ENCODE measurements at places on chromosomes 4 and X. TPM values are rescaled to one million over a fixed set of nuclear protein-coding genes. Genes with fewer than 3 reads are reported as not detected.

GRCh38 chr4:38153387-38153760, 193.2 kb downstream of the PTTG2 start:
- no peak for DNase-seq

GRCh38 chr4:44726038-44726871, at the start of gene GNPDA2:
Gene GNPDA2 (minus strand): TSS chr4:44726556. CDS start chr4:44722207, 4,349 bp downstream.
- peak; percentile 91 for DNase-seq

GRCh38 chr4:145912376-145912775, 26.2 kb downstream of the ZNF827 start:
- no peak for DNase-seq

DNA sequence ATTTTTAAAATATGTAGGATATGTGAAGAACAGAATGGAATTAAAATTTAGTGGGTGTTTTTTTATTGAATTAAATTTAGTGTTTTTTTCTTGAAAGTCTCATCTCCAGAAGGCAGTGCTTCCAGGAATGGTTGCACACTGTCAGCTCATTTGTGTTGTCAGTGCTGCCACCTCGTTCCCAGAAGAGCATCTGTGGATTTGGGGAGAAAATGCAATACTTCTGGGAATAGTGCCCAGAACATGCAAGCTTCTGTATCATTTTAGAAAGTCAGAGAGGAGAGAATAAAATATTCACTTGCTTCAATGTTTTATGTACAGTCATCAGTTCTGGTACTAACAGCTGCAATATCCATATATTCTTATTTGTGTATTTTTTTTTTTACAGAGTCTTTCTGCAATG, 608.8 kb downstream of the PCDH7 start:
- DNase-seq, result no peak

DNA sequence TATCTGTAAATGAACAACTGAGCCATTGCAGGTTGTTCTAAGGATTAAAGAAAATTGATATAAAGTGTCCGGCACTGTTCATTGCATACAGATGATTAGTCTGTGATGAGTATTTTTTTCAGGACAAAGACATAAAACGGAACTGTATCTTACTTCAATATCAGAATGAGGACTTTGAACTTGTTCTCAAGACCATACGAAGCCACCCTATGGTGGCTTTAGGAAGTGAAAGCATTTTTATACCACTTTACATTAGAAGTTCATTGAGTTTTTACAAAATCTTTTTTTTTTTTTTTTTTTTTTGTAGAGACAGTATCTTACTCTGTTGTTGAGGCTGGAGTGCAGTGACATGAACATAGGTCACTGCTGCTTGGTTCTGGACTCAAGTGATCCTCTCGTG, 45.2 kb upstream of the TRIM2 start:
- no peak for DNase-seq

DNA sequence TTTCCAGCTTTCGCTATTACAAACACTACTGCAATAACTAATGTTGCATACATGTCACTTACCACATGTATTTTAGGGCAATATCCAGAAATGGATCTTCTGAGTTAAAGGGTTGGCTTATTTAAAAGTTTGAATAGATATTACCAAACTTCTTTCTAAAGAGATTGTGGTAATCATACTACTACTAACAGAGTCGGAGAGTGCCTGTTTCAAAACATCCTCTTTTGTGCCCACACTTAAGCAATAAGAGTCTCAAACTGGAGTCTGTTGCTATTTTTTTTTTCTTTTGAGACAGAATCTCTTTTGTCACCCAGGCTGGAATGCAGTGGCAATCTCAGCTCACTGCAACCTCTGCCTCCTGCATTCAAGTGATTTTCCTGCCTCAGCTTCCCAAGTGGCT, 35.8 kb downstream of the FGFBP1 start:
- no peak for DNase-seq

- no peak for DNase-seq
Observed at GRCh38 chr4:100590325-100590724, 72.5 kb upstream of the EMCN start.

GRCh38 chr4:60296386-60296785, 903.7 kb upstream of the ADGRL3 start:
- DNase-seq, result no peak

GRCh38 chrX:78653118-78653822, 5.9 kb downstream of the RTL3 start:
- peak; percentile 23 for DNase-seq

- no peak for DNase-seq
Observed at GRCh38 chrX:137988470-137988869, 422.5 kb downstream of the ZIC3 start.

DNA sequence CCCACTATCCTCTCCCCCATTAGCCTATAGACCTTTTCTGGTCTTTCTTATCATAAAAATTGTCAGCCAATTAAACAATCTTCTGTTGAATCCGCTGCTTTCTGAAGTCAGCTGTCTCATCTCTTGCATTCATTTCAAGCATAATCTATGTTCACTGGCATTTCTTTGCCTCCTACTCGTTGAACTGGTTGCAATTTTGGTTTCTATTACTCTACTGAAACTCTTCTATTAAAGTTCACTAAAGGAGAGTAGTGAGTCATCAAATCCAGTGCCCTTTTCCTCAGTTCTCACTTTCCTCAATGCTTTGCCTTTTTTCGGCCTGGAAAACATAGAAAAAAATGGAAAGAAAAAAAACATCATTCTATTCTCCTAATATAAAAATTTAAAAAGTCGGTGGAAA, 23.9 kb upstream of the CXCL13 start:
- DNase-seq, result no peak

DNA sequence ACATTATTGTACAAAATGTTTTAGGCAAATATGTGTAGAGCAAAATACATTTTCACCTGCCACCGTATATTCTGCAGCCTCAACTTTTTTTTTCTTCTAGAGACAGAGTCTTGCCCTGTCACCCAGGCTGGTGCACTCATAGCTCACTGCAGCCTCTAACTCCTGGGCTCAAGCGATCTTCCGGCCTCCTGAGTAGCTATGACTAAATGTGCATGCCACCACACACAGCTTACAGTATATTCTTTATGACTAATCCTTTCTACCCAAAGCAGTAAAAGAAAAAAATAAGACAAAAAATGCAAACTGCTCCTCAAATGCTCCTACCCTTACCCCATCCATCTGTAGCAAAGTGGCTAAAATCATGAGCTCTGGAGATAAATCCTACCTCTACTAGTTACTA, 426.3 kb downstream of the KCNIP4 start:
- no peak for DNase-seq

GRCh38 chrX:19072372-19072771, 49.9 kb downstream of the ADGRG2 start:
- no peak for DNase-seq

DNA sequence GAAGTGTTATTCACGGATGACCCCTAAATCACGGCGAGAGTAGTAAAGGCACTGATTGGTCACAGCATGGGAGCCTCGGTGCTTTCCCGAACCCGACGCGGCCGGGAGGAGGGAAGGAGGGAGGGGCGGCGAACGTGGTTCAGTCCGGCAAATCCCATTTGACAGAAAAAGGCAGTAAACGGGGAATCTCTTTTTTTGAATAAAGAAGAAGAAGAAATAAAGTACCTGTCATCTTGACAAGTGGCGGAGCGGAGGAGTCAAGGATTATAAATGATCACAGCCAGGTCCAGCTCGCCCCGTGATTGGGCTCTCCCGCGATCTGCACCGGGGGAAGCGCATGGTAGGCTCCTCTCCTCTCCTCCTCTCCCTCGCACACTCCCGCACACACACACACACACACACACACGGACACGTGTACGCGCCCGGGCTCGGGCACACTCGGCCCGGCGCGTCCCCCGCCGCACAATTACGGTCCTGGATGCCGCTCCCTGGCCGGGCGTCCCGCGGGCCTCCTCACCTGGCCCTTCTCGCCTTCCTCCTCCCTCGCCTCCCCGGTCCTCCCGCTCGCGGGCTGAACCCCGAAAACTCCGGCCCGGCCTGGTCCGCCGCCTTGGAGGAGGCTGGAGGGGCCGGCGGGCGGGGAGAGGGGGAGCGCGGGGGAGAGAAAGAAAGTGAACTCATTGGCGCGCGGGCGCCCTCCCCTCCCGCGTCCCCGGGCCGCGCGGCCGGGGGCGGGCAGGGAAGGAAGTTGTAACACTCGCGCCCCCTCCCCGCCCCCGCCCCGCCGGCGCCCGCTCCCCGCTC, 99.2 kb upstream of the TENM3 start:
- no peak for DNase-seq

DNA sequence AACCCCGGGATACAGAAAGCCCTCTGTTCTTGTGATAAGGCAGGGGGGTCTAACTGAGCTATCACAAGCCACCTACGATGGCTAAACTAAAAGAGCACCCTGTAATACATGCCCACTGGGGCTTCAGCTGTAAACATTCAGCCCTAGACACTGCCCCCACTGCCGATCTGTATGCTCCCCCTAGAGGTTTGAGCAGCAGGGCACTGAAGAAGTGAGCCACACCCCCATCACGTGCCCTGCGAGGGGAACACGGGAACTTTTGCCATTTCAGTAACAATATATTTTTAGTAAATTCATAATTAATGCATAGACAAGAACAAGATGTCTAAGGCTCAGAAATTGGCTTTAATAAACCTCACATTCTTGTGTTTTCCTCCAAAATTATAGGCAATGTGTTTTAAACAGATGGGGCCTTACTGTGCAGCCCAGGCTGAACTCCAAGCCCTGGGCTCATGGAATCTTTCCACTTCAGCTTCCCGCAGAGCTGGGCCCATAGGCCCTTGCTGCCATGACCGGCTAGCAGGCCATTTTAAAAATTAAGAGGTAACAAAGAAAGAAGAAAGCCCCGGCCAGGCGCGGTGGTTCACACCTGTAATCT, 235.3 kb upstream of the SFRP2 start:
- DNase-seq, result no peak

DNA sequence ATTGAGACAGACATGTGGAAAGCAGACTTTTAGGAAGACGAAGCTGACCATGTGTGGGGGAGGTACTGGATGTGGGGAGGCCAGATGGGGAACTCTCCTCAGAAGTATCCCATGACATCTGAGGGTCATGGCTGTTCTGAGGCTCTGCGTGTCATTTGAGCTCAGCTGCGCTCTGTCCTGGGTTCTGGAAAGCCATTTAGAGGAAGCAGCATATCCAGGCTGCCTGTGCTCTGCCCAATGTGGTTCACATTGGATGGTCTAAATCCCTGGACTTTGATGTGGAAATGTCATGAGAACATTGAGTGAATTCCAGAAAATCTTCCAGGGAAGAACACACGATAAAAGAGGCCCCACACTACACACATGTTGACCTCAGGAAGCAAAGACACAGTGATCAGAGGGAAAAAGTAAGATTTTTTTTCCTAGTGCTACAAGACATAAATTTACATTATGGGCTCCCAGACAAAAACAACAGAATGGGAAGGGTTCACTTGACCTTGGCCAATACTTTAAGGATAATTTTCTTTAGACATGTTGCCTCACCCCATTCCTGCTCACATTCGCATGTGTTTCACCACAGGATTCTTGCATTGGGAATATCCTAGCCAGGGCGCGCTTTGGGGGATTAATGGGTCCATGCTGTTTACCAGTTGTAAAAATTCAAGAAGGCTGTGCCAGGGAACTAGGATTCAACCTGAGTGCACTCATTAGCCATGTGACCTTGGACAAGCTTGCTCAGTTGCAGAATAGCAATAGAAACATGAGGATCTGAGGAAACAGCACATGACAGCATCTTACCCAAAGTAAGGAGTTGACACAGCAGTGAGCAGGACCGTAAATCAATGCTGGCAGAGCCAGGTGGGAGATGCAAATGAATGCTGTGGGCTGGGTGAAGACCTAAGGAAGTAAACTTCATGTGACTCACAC, 73.2 kb upstream of the C1QTNF7 start:
- no peak for DNase-seq

DNA sequence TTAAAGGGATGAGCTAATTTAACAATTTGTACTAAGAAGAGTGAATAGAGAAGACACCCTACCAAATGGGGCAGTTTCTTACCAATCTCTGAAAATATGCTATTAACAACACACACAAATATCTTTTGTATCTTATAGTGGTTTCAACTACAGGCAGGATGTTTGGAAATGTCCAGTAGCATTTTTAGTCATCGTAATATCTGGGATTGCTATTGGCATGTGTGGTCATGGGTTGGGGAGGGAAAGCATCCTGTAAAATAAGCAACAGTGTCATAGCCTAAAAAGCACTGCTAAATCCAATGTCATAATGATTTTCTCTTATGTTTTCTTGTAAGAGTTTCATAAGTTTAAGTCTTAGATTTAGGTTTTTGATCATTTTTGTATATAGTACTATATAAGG, 29.3 kb upstream of the ABCG2 start:
- no peak for DNase-seq

- DNase-seq, result no peak
Observed at GRCh38 chr4:6984612-6985425, 58.4 kb upstream of the TADA2B start.

GRCh38 chr4:37873386-37873785, 17.5 kb upstream of the TBC1D1 start:
- peak; percentile 45 for DNase-seq

DNA sequence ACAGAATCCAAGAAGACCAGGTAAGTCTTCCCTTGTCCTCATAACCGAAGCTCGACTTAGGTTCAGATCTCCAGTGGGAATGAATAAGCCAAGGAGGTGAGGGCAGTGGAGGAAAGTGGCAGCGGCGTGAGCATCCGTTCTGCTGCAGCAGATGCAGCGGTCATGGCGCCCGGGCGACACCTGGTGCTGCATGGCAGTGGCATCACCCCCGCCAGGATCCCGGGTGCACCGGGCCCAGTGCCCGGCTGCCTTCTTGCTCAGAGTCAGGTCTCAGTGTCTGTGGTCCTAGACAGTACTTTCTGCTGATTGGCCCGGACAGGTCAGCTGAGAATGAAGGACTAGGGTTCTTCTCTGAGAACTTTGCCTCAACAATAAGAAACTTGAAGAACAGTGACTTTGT, 83.4 kb upstream of the SORBS2 start:
- DNase-seq, result no peak

GRCh38 chr4:5984843-5985242, 33.4 kb downstream of the C4orf50 start:
- no peak for DNase-seq

DNA sequence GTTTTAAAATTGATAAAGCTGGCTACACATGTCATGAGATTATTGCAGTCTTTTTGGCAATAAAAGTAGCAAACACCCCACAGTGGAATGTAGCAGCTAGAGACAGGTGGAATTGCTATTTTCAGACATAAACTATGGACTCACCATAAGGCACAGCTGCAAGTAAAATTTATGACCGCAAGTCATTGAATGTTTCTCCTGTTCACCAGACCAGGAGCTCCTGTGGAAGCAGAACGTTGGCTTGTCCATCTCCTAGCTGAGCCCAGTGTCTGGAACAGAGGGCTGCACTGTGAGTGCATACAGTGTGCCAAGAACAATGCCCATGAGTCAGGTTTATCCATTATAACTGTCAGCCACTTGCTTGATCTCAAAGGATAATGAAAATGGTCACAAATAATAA, 538.2 kb downstream of the INPP4B start:
- DNase-seq, result peak; percentile 7

- DNase-seq, result peak; percentile 13
Observed at GRCh38 chr4:94759767-94760211, 2.0 kb downstream of the BMPR1B start.

- DNase-seq, result no peak
Observed at GRCh38 chr4:38873290-38873944, 5.8 kb downstream of the FAM114A1 start.

GRCh38 chrX:17732138-17732783, 5.0 kb upstream of the SCML1 start:
- no peak for DNase-seq

GRCh38 chr4:56409511-56410090, 22.3 kb upstream of the AASDH start:
- DNase-seq, result peak; percentile 45

The NBDY gene
- total RNA-seq, result 5.9 TPM

The GSTCD gene
- 5.9 TPM for total RNA-seq

The POU3F4 gene
- not detected for total RNA-seq

The VCX3B gene
- total RNA-seq, result not detected

The PCDH18 gene
- total RNA-seq, result 0.22 TPM

The DTHD1 gene
- not detected for total RNA-seq

The FAM114A1 gene
- 56.9 TPM for total RNA-seq

The P2RY4 gene
- not detected for total RNA-seq

The KIT gene
- 2.4 TPM for total RNA-seq

All from lung microvascular endothelial cell (primary cell).